CD4-positive, alpha-beta T cell treated with Interleukin-15 for 1 hour (primary cell): ENCODE measurements at places on chromosomes 4 and X.

DNA sequence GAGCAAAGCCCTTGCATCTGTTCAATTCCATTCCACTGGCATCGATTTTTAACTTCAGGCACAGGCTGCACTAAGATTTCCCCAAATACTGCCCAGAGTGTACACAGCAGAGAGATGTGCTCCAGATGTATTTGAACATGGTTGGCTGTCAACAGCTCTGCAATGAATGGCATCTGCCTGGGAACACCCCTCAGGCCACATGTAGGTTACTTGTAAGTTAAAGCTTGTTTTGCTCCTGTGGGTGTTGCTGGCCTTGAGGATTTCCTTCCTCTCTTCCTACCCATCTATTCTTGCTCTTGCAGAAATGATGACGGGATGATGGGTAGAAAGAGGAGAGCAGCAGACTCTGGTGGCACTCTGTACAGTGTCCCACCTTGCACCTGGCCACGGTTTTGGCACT lies 69.3 kb upstream of the HELT start:
- no peak for DNase-seq

DNA sequence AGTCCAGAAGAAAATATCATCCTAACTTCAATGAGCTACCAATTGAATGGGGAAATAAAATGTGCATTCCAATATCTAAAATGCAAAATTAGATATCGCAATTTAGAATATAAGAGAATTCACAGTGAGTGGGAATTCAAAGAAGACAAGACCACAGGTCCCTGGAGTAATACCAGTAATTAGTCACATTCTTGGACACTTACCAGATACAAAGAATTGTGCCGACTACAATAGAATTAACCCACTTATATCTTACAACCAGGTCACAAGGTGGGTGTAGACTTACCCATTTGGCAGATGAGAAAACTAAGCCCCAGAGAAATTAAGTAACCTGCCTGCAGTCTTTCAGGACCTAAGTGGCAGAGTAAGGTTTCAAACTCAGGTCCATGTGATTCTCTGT lies 84.3 kb upstream of the C1QTNF7 start:
- DNase-seq: no peak

- DNase-seq: no peak
Measured at GRCh38 chr4:40438384-40439026, 103.4 kb downstream of the CHRNA9 start.

DNA sequence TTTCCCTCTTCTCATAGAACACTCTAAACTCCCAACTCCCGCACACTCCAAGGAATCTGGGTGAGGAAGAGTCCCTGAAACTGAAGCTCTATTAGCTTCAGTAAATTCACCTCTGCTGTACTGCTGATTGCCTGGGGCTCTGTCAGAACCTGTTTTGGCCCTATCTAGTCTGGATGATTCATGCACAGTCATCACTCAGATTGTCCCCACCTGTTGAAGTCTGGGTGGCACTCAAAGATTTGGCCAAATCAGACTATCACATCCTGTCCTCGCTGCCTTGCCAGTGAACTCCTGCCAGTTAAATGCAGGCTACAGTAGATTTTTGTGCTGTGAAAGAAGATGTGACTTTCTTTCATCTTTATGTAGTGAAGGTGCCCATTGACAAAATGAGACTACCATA lies 63.5 kb upstream of the EMCN start:
- DNase-seq: no peak

DNA sequence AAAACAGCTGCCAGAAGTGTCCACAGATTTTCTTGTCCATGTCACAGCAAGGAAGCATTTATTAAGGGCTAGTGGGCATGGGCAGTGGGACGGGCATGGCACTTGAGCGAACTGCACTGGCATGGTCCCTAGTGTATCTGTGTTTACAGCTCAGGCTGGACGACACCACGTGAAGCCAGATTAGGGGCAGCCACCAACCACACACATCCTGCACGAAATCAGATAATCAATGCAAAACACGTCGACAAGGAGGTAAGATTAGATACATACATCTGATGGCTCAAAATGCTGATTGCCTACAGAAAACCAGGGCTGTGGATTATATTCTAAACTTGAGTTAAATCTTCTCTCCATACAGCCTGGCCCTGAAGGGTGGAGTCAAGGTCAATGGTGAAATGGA lies 103.8 kb upstream of the ATP6AP2 start:
- no peak for DNase-seq

DNA sequence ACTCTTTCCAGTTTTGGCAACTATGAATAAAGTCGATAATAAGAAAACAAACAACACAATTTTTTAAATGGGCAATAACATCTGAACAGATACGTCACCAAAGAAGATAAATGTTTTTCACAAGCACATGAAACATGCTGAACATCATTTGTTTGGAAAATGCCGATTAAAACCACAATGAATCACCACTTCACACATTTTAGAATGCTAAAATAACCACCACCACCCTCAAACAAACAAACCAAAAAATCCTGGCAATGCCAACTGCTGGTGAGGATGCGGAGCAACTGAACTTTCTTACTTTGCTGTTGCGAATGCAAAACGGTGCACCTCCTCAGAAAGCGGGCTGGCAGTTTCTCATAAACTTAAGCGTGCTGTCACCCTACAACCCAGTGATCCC lies 115.9 kb downstream of the NSUN7 start:
- DNase-seq: no peak

DNA sequence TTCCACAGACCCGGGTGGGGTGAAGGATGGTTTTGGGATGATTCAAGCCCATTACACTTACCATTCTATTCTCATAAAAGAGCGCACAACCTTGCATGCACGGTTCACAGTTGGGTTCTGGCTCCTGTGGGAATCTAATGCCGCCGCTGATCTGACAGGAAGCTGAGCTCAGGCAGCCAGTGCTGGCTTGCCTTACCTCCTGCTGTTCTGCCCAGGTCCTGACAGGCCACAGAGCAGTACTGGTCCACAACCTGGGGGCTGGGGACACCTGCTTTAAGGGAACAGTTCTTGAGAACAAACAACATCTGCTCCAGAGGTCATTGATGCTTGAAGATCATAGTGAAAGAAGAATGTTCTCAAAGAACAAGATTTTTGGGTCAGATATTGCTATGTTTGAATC lies 8.0 kb upstream of the HS3ST1 start:
- no peak for DNase-seq

DNA sequence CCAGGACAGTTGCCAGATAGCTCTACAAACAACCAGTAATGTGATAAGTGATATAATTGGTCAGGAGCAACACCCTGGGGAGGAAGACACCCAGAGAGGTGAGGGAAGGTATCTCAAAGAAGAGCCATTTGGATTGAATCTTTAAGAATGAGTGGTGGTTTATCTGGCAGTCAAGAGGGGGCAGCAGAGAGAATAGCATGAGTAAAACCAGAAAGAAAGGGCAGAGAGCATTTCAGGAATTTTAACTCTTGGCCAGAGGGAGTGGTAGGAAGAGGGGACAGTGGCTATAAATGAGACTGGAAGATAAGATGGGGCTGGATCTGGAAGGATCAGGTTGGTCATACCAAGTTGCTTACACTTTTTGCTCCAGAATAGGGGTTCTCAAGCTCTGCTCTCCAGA lies 5.9 kb upstream of the SEPTIN6 start:
- DNase-seq: no peak

- no peak for DNase-seq
Measured at GRCh38 chr4:154744341-154744926, 634 bp downstream of the LRAT start.

DNA sequence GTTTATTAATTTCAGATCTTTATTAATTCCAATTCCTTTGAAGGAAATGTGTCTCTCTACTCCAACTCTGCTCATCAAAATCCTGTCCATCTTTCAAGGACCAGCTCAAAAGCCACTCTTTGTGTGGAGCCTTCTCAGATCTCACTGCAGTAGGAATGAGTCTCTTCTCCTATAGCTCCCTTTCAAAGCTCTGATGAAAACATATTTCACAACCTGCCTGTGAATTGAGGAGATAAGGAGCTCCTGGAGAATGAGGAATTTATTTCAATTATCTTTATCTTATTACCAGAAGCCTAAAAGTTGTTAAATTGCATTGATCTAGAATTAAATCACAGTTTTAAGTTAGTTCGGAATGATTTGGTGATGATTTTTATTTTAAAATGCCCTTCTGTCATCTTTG lies 92.6 kb upstream of the TRPC3 start:
- DNase-seq: no peak

DNA sequence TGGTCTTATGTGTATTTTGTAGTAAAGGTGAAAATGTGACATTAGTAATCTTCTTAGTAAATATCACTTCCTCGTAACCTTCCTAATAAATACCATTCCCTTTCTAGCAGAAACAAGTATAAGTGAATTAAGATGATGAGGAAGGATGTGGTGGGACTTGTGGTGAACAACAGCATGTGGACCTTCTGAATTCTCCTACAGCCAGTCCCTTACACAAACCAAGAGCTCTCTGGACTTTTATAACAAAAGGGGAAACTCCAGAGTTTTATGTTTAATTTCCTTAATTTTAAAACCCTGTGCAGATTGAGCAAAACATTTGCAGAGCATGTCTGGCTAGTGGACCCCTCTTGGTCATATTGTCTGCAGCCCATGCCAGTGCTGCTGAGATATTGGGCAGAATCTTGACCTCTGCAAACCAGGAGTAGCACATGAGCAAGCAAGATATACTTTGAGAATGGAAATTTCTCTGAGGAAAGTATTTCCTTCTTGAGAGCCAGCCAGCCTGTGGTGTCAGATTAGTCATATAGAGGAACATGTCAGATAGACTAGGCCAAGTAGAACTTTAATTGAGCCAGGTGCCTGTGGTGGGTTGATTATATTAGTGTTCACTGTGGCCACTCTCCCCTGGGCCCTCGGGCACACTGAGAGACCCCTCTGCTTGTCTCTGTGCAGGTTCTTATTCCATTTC lies 328.2 kb downstream of the DKK2 start:
- no peak for DNase-seq

DNA sequence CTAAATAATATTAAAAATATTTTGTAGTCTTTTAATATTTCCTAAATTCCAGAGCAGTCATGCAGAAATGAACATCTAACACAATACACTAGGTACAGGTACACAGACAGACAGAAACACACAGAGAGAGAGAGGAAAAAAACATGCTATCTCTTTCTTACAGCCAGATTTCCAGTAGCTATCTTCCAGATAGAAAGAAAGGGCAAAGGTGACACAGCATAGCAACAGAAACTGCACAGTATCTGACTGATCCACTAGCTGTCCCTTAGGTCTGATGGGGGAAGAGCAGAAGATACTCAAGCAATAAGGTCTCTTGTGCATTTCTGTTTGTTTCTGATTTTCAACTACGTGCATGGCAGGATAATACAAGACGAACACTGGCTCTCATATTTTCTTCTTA lies 7.8 kb downstream of the FBXW7 start:
- DNase-seq: no peak

- no peak for DNase-seq
Measured at GRCh38 chr4:41533680-41534079, 4.3 kb upstream of the LIMCH1 start.

- DNase-seq: no peak
Measured at GRCh38 chr4:137685357-137685756, 153.1 kb upstream of the PCDH18 start.
